ENCODE measurements at places on chromosomes 3 and 15.

- no peak for DNase-seq
Observed at GRCh38 chr3:14563946-14564539, 23.9 kb upstream of the GRIP2 start.

GRCh38 chr15:70820214-70820613 lies 33.7 kb downstream of the LARP6 start:
- DNase-seq: no peak

GRCh38 chr3:42490243-42490642 lies 12.2 kb upstream of the VIPR1 start:
- peak; percentile 83 for DNase-seq

GRCh38 chr3:149547413-149547812 lies 72.9 kb downstream of the TM4SF4 start:
- peak; percentile 72 for DNase-seq

- DNase-seq: no peak
Observed at GRCh38 chr3:188082031-188082430, 71.9 kb upstream of the LPP start.

DNA sequence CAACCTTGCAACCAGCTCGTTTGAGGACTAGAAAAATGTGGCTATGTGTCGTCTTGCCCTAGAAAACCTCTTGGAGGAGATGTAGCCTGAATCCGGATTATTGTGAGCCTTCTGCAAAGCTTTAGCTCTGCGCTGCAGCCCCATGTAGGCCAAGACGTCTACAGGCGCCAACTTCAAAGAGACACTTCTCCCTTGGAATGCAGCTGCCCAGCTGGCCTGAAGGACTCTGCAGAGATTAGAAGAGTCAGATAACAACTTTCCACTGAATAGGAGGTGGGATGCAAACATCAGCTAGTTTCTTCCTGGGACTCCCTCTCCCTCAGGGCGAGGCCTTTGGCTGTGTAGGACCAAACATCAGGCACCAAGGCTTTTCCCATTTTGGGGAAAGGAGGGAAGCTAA lies 356.5 kb upstream of the IL12A start:
- DNase-seq: no peak

GRCh38 chr15:25671132-25671531 lies 192.0 kb downstream of the ATP10A start:
- DNase-seq: no peak

DNA sequence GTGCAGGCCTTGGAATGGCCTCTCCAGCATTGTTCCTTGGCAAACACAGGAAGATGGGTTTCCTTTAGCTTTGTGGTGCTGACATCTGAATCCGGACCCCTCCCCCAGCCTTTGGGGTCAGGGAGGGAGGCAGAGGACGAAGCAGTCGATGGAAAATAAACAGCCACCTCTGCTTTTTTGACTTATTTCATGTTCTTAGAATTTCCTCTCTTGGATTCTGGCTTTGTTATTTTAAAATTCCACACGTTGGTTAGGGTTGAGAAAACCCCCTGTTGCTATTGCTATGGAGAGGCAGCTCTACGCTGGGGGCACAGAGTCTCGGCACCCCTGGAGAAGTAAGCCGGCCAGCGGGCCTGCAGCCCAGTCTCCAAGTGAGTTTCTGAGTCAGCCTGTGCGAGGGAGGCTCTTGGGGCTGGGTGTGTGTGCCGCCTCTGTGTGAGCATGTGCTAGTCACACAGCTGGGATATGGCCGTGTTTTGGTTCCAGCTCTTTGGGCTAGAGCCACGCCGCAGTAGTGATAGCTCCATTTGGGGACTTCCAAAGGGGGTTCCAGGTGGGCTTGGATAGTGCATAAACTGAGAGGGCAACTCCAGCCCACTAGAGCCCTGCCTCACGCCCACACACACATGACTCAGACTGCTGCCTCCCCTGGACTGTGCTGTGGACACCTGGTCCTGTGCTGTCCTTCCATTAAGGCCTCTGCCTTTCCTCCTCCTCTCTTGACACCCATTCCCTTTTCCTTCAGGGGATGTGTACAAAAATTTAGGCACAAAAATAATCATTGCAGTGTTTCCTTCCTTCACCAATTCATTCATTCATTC lies 58.8 kb downstream of the AMOTL2 start:
- DNase-seq: peak; percentile 81

- no peak for DNase-seq
Observed at GRCh38 chr3:171358881-171359198, 101.4 kb downstream of the TNIK start.

- DNase-seq: peak; percentile 25
Observed at GRCh38 chr3:159766563-159767185, 222.0 kb upstream of the IL12A start.

- no peak for DNase-seq
Observed at GRCh38 chr3:44870375-44871061, 3.9 kb upstream of the TGM4 start.

- no peak for DNase-seq
Observed at GRCh38 chr3:12458901-12459300, 25.4 kb upstream of the TSEN2 start.

- DNase-seq: no peak
Observed at GRCh38 chr3:19662486-19662885, 271.5 kb downstream of the EFHB start.

DNA sequence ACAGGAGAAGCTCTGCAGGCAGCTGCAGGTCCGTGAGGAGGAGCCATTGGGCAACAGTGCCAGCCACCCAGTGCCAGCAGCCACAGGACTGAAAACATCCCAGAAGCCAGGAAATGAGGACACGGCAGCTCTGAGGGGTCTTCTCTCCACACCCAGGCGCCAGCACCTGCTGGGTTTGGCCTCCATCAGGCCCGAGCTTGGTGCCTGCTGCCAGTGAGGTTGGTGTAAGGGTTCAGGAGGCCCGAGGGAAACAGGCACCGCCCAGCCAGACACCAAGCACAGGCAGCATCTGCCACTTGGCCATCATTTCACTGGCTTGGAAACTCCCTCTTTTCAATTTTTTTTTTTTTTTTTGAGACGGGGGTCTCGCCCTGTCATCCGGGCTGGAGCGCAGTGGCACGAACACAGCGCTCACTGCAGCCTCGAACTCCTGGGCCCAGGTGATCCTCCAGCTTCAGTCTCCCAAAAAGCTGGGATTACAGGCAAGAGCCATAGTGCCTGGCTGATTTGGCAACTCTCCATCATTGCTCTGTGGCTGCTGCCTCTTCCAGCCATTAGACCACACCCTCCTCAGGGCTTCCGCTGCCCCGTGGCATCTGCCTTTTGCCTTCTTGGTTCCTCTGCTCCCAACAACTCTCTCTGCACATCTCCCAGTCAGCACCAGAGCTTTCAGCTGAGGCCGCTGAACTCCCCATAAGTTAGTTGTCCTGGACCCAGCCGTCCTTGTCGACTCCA lies 1.5 kb upstream of the ITIH3 start:
- DNase-seq: no peak

GRCh38 chr15:41013691-41014414 lies 60.6 kb downstream of the CHAC1 start:
- DNase-seq: no peak

DNA sequence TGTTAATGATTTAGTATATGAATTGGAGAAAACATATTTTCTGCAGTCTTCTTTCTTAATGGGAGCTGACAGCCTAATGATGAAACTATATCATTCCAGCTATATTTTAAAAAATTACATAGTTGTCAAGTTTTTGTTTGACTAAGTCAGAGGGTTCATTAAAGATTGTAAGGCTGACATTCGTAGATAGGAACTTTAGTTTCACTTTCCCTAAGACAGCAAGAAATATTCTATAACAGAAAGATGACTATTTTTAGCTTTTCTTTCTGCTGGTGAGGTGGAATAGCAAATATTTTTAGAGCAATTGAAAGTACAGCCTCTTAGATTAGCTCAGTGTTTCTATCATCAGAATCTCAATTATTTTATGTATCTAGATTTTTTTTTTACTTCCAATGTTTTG lies 60.2 kb downstream of the PIAS1 start:
- DNase-seq: no peak

DNA sequence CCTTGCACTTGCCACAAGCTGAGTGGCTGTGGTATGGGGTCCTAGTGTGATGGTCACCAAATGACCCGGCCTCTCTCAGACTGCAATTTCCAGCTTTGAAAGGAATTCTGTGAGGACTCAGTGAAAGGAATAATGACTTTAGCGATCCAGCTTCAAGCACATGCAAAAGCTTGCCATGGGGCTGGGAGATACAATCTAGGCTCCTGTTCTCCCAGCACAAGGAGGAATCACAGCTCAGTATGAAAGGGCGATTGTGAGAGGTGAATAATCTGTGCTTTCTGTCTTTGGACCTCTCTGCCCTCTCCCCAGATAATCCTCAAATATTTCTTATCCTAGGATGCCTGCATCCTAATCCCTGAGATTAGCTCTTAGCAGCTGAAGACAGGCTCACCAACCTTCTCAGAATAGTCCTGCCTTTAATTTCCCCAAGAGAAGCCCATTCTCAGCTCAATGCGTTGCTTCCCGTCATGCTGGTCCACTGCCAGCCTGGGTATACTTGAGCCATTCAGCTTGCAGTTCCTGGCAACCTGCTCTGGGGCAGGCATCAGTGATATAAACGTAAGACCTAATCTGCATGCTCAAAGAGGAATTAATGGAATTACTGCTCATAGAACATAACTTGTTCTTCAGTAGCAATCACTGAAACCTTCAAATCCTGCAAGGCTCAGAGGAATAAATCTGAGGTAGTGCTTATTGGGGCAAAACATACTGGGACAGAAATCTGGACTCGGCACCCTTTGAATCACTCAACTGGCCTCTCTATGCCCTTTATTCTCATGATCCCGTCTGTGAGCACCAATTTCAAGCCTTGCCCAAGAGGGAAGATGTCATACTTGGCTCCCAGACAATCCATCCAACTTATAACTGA lies 15.1 kb downstream of the TLNRD1 start:
- DNase-seq: no peak

All from heart left ventricle (tissue), 16 donors.